Effector CD4-positive, alpha-beta T cell (primary cell): ENCODE measurements at places on chromosomes 11 and 22.

DNA sequence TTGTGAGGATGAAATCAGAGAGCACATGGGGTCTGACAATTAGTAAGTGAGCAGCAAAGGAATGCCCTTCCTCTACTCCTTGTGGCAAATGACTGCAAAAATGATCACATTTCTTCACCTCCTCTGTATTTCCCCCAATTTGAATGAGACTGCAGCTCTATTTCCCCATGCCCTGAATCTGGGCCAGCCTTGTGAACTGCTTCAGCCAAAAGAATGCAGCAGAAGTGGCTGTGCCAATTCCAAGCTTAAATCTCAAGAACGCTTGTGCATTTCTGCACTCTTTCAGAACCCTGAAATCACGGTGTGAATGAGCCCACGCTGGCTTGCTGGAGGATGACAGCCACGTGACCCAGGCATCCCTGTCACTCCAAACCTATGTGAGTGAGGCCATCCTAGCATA lies 9.9 kb downstream of the SLC43A3 start:
- no peak for DNase-seq

GRCh38 chr11:70828593-70829082 lies 423.7 kb downstream of the SHANK2 start:
- DNase-seq = no peak

DNA sequence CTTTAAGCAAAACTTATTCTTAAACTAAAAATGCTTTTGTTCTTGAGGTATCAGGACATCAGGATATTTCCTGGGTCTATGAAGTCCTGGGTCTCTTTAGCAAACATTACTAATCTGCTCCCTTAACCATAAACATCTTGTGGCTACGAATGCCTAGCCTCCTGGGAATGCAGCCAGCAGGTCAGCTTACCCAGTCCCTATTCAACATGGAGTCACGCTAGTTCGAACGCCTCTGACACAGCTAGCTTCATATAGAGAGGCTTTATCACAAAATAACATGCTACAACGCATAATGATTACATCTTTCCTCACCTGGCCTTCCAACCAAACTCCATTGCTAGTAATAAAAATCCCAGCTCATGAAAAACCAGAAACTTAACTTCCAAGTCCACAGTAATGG lies 17.5 kb upstream of the FIBIN start:
- no peak for DNase-seq

GRCh38 chr11:6210274-6210955 lies 5.1 kb downstream of the C11orf42 start:
- no peak for DNase-seq

GRCh38 chr11:114251815-114252337 lies 44.3 kb upstream of the NNMT start:
- DNase-seq = no peak

DNA sequence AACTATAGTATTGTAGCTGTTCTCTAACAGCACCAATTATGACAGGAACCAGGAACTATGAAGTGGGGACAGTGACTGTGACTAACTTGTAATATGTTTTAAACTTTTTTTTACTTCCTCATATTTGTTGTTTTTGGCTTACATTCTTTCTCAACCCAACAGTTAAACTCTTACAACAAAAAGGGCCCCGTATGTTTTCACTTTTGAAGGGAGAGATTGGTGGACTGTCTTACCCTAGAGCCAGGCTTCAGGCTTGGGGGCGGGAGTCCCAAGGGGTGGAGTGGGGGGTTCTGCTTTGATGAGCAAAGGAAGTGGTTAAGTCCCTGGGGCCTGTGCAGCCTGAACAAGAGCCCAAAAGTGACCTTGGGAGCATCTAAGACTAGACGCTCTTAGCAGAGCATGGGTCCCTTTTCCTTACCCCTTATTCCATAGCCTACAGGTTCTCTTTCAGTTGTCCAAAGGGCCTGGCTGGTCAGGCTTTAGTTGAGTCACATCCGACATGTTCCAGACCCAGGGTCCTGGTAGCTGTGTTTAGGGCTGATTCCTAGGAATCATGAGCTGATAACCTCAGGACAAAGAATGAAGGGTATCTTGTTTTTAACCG lies 38.8 kb downstream of the STIM1 start:
- no peak for DNase-seq

- no peak for DNase-seq
Measured at GRCh38 chr11:125256541-125257189, 92.1 kb downstream of the PKNOX2 start.

DNA sequence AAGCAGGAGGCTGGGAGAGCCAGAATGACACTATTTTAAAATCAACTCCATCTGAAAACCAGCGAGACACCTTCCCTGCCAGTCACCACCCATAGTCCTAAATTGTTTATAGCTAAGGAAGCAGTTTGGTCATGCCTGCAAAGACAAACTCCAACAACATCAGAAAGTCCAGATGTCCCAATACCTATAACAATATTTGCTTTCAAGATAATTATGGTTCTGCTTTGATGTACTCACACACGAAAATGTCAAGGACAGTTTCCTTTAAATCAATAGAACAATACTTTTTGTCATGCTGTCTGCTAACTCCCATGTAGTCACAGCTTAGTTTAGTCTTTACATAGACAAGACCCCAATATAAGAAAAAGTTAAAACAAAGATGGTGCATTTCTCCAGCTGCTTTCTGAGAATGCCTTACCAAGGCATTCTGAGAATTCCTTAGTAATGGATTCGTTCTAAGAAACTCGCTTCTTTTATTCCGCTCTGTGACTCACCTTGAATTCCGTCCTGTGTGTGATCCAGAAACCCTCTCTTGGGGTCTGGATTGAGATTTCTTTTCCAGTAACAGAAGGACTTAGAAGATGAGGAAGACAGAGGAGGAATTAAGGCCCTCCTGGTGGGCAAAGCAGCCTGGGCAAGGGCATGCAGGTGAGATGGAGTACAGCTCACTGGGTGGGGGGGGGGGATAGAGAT lies 9.6 kb upstream of the SCGB2A2 start:
- DNase-seq = no peak
